NCI-H1436 treated with DMSO at 0.1 percent for 48 hours (cell line): ENCODE measurements at places on chromosomes 11 and 22.

DNA sequence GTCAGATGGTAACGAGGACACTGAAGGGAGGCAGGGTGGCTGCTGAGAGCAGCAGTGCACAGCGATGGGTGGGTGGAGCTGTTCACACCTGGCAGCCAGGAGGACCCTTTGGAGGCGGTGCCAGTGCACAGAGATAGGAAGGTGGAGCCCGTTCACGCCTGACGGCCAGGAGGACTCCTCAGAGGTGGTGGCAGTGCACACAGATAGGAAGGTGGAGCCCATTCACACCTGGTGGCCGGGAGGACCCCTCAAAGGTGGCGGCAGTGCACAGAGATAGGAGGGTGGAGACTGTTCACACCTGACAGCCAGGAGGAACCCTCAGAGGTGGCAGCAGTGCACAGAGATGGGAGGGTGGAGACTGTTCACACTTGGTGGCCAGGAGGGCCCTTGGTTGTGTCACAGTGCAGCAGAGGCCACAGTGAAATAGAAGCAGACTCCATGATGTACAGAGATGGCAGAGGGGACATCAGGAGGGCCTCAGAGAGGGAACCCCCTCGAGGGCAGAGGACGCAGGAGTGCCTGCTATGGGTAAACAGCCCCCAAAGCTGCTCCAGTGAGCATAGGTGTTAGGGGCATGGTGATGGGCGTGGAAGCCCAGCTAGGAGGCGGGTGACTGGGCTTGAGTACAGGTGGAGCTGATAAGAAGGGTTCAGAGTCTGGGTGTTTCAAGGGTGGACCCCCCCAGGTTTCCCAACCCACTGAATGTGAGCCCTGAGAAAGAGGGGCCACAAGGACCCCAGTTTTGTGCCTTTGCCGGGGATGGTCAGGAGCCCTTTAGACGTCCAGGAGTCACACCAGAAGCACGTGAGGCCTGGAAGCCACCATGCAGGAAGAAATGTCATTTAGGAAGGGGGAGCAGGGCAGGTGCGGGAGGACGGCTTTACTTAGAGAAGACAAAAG lies 566.7 kb downstream of the BRD1 start:
- DNase-seq: no peak

GRCh38 chr22:44728761-44729324 lies 23.5 kb upstream of the ARHGAP8 start:
- no peak for DNase-seq

- no peak for DNase-seq
Observed at GRCh38 chr22:49234459-49234858, 593.2 kb downstream of the BRD1 start.

DNA sequence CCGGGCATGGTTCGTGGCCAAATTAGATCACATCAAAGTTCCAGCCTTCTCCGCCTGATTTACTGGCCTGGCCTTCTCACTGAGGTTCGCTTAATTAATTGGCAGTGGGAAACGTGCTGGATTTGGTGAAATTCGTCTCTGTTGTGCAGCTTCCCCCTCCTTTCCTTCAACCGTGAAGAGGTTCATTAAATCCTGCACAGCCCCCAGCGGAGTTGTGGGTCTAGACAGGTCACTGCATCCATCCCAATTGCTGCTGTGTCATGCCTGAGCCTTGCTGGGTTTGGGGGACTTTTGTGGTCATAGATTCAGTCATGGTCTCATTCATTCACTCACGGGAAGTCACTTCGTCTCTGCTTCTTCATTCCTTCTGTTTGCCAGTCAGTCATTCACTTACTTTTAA lies 90.0 kb downstream of the INSC start:
- no peak for DNase-seq
